ENCODE measurements at places on chromosomes 6 and 20.

DNA sequence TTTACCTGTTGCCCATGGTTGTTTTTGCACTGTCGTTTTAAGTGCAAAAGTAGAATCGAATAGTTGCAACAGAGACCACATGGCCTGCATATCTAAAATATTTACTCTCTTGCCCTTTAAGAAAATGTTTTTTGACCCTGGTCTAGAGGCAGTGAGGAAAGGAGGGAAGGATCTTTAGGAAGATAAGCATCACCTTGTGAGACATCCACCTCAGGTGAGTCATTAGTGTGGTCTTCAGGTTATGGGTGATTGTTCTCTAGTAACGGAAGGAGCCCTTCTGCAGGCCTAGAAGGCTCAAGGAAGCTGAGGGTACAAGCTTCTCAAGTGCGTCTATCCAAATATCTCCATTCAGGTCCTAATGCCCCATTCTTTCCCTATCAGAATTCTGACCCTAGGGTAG lies 6.6 kb upstream of the RAB44 start:
- DNase-seq, result no peak

- DNase-seq, result no peak
Observed at GRCh38 chr6:79232696-79233462, 1.6 kb downstream of the HMGN3 start.

GRCh38 chr6:160085713-160086505 lies 35.7 kb upstream of the SLC22A1 start:
- DNase-seq, result no peak

GRCh38 chr20:47396762-47397476 lies 40.4 kb upstream of the ZMYND8 start:
- no peak for DNase-seq

GRCh38 chr6:159098636-159099106 lies 53.9 kb upstream of the TAGAP start:
- DNase-seq, result peak; percentile 75

DNA sequence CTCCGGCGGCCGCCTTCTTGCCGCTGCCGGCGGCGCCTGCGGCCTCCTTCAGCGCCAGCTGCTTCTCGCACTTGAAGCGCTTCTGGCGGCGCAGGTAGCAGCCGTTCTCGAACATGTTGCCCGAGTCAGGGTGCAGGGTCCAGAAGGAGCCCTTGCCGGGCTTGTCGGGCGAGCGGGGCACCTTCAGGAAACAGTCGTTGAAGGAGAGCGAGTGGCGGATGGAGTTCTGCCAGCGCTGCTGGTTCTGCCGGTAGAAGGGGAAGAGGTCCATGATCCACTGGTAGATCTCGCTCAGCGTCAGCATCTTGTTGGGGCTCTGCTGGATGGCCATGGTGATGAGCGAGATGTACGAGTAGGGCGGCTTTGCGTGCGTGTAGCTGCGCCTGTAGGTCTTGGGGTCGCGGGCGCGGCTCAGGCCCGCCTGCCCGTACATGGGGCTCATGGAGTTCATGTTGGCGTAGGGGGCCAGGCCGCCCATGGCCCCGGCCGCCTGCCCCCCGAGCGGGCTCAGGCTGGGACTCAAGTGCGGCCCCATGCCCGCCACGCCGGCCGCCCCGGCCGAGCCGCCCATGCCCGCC lies 1.9 kb downstream of the FOXA2 start:
- DNase-seq, result no peak

GRCh38 chr6:27138837-27139755 lies 108.4 kb upstream of the PRSS16 start:
- peak; percentile 95 for DNase-seq

- no peak for DNase-seq
Observed at GRCh38 chr6:39310542-39310941, 3.7 kb downstream of the KCNK17 start.

DNA sequence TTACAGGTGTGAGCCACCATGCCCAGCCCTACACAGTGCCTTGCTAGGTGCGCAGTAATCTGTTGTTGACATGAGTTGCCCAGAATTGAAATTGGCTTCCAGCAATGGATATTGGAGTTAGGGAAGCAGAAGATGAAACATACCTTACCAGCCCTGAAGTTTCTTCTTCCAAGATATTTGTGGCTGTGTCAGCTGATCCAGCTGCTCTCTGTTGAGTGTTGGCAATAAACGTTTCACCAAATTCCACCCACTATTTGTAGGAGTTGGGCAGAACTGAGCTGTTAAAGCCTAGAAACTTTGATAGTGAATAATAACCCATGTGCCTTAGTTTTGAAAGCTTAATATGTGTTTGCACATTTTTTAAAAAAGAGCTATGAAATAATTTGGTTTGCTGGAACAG lies 218.2 kb upstream of the SNX9 start:
- DNase-seq, result no peak

- no peak for DNase-seq
Observed at GRCh38 chr20:1294497-1294896, 28.4 kb downstream of the SNPH start.

GRCh38 chr20:50304923-50305635 lies 114.4 kb downstream of the CEBPB start:
- DNase-seq, result no peak

GRCh38 chr20:24132246-24132645 lies 143.7 kb upstream of the GGTLC1 start:
- DNase-seq, result no peak

DNA sequence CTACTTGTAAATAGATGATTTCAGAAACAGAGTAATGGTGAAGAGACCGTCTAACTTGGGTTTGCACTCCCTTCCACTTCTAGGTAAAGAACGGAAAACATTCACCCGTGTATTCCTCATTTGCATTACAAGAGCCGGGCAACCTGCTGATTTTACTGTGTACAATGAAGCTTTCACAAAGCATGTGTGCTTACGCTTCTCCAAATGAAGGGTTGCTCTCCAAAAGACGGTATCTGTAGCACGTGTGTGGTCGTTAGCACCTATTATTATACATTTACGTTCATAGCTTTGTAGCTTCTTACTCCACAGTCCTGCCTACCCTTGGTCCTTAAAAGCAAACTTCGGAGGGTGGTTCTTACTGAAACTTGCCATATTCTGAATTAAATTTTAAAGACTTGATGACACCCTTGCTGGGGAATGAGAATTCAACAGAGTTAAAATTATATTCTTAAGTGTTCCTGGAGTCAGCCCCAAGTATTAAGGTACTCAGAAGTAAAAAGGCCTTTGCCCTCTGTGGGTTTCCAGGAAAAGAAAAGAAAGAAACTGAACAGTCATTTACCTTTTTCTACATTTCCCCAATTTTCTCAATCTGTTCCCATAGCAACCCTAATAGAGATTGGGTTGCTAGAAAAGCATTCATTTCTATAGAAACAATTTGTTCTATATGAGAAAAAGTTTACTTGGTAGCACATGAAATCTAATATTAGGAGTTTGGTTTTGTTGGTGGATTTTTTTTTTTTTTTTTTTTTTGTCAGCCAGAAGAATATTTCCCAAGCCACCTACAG lies 61.9 kb upstream of the KCNG1 start:
- DNase-seq, result no peak

GRCh38 chr20:56909918-56910714 lies 281.0 kb downstream of the TFAP2C start:
- DNase-seq, result no peak

DNA sequence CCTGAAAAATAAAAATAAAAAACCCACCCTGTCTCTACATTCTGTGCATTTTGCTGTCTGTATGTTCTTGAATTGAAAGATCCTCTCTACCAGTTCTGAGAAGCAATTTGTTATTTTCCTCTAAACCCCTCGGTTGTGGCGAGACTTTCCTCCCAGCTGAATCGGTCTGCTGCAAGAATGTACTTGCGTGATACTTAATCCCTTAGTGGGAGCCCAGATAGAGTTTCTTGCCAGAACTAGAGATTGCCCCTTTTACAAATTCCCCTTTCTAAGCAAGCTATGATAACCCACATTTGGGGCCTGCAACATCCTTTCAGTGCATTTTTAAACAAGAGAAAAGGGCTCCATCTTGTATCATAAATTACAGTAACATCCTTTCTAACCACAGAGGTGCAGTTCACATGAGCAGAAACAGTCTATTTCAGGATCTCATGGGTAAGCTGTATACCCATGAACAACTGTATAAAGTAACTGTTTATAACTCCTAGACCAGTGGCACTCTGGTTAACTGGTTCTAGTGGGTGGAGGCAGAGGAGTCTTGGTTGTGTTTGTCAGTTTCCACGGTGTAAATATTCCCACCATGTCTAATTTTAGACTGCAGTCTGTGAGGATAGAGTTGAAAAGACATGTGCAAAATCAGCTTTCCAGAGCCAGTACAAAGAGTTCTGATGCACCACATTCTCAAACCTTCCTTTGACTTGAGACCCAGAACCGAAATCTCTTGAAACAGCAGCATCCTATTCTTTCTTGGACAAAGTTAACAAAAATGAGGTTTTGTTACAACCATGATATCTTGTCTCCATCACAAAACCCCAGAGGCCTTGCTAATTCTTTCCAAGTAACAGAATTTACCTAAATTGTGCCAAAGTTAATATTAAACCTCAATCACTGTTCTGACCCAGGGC lies 113.1 kb upstream of the ZNF217 start:
- DNase-seq, result peak; percentile 57

DNA sequence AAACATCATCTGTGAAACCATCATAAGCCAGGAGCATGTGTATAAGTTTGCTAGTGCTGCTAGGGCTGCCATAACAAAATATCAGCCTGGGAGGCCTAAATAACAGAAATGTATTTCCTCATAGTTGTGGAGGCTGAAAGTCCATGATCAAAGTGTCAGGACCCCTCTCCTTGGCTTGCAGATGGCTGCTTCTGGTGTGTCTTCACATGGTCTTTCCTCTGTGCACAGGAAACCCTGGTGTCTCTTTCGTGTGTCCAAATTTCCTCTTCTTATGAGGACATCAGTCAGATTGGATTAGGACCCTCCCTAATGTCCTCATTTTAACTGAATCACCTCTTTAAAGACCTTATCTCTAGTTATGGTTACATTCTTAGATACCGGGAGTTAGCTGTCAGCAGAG lies 6.2 kb upstream of the CITED2 start:
- no peak for DNase-seq

DNA sequence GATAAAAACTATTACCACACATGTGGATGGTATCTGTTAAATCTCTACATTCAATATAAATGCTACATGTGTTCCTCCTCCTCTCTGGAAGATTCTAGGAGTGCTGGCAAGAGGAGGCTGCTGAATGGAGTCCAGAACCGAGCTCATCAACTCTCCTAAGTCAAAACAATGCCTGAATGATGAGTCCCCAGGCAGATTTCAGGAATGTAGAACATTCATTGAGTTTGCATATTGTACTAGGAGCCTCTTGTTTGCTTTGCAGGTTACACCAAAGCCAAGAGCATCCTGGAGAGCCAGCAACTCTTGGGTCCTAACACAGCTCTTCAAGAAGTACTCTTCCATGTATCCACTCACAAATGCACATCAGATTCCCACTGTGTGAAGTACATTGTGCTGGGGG lies 117.6 kb upstream of the UST start:
- no peak for DNase-seq

GRCh38 chr6:95366414-95366813 lies 210.9 kb upstream of the MANEA start:
- no peak for DNase-seq

DNA sequence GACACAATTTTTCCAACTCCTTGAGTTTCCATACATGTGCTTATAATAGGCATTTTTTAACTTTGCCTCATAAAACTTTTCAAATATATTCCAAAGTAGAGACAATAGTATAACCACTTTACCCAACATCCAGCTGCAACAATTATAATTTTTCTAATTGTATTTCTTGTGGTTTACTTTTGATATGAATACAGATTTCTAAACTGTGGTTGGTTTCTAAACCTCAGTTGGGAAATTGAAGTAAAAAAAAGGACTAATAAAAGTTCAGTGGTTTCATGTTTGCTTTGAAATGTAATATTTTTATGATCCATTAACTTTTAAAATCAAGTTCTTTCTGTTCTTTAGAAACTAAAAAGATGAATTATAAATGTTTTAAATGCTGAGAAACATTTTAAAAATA lies 40.0 kb downstream of the FRK start:
- DNase-seq, result no peak

- DNase-seq, result no peak
Observed at GRCh38 chr6:20931093-20931492, 396.8 kb downstream of the CDKAL1 start.

DNA sequence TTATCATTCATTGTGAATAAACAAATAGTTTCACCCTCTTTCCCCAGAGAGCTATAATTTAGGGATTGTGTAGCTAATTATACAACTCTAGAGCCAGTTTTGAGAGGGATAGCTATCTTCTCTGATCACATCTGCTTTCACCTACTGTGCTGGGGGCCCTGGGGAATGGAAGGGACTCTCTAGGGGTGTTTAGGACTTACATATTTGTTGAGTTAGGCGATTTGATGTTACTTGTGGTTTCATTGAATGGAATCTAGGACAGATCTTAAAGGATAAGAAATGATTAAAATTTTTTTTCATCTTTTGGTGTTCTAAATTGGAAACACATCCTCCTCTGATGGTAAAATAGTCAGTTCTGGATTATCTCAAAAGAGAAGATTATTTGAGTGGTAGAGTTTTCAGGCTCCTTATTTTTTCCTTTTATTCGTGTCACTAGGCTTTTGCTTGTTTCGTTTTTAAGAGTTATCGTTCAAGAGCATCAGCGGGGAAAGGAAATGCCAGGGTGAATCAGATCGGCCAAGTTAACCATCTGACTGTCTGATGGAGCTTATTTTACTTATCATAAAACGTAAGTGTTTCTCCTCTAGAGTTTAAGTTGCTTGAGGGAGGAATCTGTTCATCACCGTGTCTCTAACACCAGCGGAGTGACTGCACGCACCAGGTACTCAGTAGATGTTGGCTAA lies 236.7 kb downstream of the FARS2 start:
- DNase-seq, result peak; percentile 27

DNA sequence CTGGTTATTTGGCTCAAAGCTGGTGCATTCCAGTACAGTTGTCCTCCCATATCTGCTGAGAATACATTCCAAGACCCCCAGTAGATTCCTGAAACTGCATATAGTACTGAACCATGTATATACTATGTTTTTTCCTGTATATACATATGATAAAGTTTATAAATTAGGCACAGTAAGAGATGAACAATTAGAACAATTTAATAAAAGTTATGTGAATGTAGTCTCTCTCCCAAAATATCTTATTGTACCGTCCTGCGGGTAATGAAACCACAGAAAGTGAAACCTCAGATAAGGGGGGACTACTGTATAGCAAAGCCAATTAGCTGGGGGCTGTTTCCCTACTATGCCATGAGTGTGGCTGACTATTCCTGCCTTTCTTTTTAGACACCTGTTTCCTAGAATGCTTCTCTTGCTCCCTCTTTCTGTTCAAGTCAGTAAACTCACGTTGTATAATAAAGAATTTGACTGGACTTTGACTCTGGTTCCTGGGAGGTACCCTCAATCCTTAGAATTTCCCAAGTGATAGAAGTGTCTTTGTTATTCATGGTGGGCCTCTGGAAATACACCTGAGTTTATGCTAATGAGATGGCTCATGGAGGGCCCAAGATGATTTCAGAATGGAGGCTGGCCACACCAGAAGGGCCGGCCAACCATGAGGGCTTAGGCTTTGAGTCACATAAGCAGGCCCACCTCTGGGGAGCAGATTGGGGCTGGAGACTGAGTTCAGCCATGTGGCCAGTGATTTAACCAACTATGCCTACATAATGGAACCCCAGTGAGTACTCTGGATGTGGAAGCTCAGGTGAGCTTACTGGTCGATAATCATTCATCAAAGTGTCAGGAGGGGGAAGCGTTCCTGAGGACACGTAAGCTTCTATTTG lies 689 bp upstream of the BLOC1S5 start:
- DNase-seq, result peak; percentile 6

- no peak for DNase-seq
Observed at GRCh38 chr6:43367245-43367984, 2.0 kb downstream of the ZNF318 start.

GRCh38 chr6:135506270-135506997 lies 8.9 kb upstream of the AHI1 start:
- DNase-seq, result peak; percentile 64

GRCh38 chr6:66210964-66211363 lies 503.9 kb upstream of the EYS start:
- no peak for DNase-seq
